MV-4-11 (cell line): ENCODE measurements at places on chromosomes 2 and 18.

DNA sequence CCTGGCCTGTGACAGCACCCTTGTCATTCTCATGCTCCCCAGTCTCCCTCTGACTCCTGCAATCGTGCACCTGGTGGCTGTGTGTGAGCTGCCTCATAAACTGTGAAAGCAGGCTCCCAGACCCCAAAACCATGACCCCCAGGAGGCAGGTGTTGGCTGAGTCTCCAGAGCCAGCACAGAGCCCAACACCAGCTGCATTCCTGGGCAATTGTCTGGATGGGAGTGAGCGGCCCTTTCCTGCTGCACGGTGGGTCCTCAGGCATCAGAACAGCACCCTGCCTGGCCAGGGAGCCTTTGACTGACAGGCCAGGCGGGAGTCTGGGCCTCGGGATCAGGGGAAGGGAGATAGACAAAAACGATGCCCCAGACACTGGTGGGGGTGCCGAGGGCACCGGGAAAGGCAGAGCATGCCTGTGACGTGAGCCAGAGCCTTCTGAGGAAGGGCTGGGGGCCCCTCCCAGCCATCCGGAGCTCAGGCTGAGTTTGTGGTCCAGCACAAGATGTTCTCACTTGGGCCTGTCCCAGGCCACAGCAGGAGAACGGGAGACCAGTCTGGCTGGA, 135.1 kb upstream of the GPC1 start:
- no peak for DNase-seq

- DNase-seq: no peak
Measured at GRCh38 chr2:149184991-149185390, 145.4 kb upstream of the LYPD6 start.

DNA sequence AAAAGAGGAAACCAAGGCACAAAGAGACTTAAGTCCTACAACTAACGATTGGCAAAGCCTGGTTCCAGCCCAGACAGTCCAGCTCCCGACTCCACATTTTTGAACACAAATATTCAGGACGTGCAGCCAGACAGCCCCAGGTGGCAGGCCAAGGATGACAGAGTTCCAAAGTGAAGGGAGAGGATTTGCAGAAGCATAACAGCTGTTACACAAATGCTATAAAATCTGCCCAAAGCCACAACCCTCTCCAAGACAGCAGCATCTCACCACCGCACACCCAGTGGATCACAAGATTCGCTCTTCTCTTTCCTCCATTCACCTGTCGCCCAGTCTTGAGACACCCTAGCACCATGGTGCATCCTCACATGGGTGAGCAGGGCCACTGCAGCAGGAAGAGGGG, 227.1 kb upstream of the ID2 start:
- peak; percentile 7 for DNase-seq

DNA sequence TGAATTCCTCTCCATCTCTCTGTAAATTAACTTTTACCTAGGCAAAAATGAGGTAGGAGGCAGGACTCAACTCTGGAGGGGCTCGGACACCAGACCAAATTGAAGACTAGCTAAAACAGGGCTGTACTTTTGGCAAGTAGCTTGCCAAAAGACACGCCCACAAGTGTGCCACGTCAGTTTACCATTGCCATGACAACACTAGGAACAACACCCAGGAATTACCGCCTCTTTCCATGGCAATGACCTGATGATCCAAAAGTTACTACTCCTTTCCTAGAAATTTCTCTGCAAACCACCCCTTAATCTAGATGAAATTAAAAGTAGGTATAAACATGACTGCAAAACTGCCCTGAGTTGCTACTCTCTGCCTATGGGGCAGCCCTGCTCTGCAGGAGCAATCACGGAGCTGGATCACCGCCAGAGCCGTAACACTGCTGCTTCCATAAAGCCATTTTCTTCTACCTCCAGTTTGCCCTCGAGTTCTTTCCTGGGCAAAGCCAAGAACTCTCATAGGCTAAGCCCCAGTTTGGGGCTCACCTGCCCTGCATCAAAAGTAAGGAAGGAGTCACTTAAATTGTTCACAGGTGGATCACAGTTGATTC, 66.0 kb upstream of the FAM136A start:
- no peak for DNase-seq

DNA sequence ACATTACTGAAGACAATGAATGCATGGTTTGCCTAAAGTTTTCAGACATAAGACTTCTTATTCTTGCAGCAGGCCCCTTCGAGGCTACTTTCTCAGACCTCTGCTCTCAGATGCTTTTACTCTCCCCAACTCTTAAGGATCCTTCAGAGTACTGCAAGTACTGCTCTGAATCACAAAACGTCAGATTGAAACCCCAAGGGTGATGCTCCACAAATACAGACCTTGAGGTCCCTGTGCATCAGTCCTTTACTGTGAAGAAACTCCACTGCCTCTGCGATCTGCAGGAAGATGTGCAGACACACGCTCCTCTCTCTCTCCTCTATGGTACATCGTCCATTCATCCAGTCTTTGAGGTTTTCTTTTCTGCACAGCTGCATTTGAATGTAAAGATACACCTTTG, 52.8 kb downstream of the EIF2AK3 start:
- DNase-seq: no peak

DNA sequence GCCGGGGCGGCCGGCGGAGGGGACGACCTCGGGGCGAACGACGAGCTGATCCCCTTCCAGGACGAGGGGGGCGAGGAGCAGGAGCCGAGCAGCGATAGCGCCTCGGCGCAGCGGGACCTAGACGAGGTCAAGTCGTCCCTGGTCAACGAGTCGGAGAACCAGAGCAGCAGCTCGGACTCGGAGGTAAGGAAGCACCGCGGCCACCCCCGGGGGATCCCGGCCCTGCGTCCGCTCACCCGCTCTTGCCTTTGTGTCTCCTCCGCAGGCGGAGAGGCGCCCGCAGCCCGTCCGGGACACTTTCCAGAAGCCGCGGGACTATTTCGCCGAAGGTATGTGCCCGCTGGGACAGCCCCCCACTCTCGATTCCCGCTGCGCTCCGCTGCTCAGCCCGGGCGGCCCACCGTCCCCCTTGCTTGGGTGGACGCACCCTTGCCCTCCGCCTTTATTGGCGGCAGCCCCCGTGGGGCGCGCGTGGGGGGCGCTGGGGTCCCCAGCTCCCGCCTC, 611 bp downstream of the TCF7L1 start:
- no peak for DNase-seq

DNA sequence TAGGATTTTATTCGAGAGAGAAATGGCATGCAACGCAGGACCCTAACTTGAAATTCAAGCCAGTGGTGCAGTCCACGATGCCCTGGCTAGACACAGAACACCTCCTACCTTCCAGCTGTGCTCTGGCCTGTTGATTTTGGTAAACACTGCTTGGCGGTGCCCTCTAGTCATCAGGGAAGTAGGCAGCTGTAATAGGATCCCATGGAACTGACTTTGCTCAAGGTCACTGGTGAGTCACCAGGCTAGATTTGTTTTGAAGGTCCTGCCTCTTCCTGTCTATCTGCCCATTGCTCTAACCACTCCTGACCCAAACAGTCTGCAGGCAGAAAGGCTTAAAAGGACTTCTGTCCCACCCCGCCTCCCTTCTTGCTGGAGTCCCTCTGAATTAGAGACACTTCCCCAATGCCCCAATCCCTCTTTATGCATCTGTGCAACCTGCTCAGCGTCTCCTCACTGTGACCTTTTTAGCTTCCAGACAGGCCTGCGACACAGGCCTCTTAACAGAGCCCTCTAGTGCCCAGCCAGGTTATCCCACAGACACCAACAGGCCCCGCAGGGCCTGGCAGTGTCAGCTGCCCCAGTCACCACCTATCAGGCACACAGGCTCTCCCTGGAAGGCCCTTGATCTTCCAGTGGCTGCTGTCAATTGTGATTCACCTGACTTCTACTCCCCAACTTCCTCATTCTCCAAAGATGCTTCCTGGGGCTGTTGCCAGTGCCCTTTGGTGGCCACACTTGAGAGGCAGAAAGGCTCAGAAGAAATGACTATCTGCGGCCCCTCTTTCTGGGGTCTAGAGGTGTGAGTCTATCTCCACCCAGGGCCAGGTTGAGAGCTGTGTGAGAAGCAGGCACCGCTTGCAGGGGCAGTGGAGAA, 5.2 kb downstream of the TMEM127 start:
- peak; percentile 88 for DNase-seq

DNA sequence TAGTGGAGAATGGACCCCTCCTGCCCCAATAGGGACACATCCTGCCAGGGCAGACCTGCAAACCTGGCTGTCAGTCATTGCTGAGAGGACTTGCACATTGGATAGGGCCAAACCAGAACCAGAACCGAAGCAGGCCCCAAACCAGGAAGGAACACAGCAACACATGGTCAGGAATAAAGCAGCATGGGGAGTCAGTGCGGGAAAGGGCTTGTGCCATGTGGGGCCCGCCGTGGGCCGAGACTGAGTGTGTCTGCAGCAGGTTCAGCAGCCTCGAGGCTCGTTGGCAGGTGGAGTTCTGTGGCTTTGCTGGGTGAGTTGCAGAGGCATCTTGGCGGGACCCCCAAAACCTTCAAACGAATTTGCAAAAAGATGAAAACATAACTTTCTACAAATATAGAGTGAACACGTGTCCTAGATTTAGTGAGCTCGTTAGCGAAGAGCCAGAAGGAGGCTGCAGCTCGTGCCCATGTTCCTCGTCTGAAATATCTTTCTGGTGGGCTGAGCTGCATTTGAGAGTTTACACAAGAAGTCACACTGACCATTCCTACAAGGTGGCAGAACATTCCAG, 44.9 kb upstream of the LDLRAD4 start:
- no peak for DNase-seq

DNA sequence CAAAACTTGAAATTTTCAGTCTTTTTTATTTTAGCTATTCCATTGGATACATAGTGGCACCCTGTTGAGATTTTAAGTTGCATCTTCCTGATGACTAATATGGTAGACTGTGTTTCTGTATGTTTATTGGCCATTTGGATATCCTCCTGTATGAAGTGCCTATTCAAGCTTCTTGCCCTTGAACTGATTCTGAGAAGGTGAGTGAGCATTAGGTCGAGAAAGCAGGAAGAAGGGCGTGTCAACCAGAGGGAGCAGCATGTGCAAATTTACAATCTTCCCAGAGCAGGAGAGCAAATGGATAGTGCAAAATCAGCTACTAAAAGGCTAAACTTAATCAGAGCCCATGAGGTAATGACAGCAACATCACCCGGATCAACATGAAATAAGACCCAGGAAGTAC, 8.6 kb downstream of the INPP1 start:
- DNase-seq: no peak

- DNase-seq: no peak
Measured at GRCh38 chr2:161651547-161651946, 27.3 kb downstream of the SLC4A10 start.

- DNase-seq: peak; percentile 62
Measured at GRCh38 chr2:143682436-143683055, 553.3 kb downstream of the ARHGAP15 start.

- DNase-seq: no peak
Measured at GRCh38 chr2:132517386-132517785, 100.8 kb downstream of the GPR39 start.

DNA sequence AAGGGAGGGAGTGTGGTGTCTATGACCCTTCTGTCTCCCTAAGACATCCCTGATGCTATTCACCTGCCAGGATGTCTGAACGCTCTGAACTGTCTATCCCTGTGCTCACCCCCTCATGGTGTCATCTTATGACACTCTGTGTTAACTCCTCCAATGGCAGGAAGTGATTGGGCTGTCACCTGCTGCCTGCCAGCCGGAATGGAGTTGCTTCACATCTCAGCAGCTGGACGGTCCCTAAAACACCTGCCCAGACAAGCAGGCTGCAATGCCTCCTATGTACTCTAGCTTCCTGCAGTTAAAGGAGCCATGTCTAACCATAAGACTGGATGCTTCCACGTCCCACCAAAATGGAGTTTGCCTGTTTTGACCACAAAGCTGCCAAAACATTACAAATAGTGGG, 99.9 kb downstream of the CPO start:
- no peak for DNase-seq

- DNase-seq: no peak
Measured at GRCh38 chr2:135056790-135057189, 4.7 kb downstream of the RAB3GAP1 start.

GRCh38 chr2:9179572-9180201, 26.9 kb upstream of the ASAP2 start:
- DNase-seq: no peak
